ENCODE measurements at places on chromosomes 12 and 14. TPM values are rescaled to one million over a fixed set of nuclear protein-coding genes. Genes with fewer than 3 reads are reported as not detected.

Gene NTN4
- 670 TPM for total RNA-seq

- H3K36me3 ChIP-seq: no peaks in the 10 kb centered on the region
- peaks cover 18% of the 10 kb centered on the region for H3K27me3 ChIP-seq
- no peak for DNase-seq
Measured at GRCh38 chr12:24778486-24779304, 170.2 kb downstream of the BCAT1 start.

DNA sequence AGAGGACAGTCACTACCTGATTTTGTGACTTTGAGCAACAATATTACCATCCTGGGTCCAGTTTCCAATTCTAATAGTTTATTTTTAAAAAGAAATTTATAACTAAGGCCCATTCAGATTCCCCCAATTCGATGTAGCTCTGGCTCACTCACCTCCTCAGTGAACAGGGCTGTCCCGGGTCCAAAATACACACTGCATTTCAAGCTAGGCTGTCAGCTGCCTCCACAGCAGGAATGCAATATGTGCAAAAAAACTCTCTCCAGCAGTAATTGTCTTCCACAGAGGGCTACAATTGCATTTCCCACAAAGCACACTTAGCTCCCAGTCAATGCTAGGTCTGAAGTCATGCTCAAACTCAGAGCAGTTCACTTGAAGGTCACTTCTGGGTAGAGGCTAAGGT, 39.3 kb upstream of the ZNF641 start:
- no peaks in the 10 kb centered on the region for H3K36me3 ChIP-seq
- H3K27ac ChIP-seq: no peak overlapping the region
- no peaks in the 10 kb centered on the region for H3K4me1 ChIP-seq
- peaks cover 8% of the 10 kb centered on the region for H3K27me3 ChIP-seq
- DNase-seq: no peak
- no peak overlapping the region for H3K4me3 ChIP-seq

GRCh38 chr14:103102689-103103260, 8.2 kb downstream of the EXOC3L4 start:
- no peak overlapping the region for H3K4me3 ChIP-seq
- H3K4me1 ChIP-seq: peaks cover 2% of the 10 kb centered on the region
- no peak for DNase-seq
- H3K36me3 ChIP-seq: no peaks in the 10 kb centered on the region

Gene SLC25A47
- not detected for total RNA-seq

DNA sequence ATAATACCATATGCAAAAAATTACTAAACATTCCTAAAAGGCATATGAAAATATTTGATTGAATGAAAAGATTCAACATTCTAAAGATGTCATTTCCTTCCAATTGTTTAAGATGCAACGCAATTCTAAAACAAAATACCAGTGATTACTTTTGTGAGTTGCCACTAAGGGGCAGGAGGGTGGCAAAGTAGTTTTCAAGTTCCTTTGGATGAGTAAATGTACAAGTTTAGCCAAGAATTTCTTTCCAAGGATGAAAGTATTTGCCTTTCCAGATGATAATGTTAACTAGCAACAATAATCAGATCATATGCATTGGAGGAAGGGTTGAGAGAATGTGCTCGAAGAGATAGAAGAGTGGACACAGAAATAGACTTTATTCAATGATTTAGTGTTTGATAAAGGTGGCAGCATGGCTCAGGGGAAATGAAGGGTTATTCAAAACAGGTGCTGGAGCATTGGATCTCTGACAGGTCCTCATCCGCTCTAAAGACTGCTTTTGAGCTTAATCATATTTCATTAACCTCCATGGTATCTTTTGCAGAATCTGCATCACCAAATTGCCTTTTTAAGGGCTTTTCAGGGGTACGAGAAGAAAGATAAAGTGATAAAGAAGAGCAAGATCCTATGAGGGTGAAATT, 678.5 kb upstream of the TBX3 start:
- H3K27ac ChIP-seq: no peak overlapping the region
- H3K4me3 ChIP-seq: no peak overlapping the region
- peaks cover 7% of the 10 kb centered on the region for H3K4me1 ChIP-seq
- DNase-seq: no peak
- H3K27me3 ChIP-seq: peaks cover 7% of the 10 kb centered on the region

DNA sequence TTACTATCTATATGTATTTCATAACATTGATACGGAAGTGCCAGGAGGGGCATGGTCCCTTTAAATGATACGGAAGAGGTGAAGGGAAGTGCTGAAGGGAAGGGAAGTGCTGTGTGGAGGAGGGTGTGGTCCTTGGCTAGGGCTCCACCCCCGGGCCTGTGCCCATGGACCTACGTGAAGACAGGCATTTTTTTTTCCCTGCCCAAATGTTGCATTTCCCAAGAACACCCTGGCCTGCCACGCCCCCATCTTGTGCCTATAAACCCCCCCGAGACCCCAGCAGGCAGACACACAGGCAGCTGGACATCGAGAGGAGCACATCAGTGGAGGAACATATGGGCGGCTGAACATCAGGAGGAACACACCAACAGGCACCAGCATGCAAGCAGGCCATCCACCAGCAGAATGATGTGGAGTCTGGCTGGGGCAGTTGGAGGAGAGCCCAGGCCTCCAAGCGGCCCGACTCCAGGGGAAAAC, 134.1 kb downstream of the SLC41A2 start:
- peaks cover 16% of the 10 kb centered on the region for H3K36me3 ChIP-seq
- H3K27ac ChIP-seq: no peak overlapping the region

Gene C12orf42
- not detected for total RNA-seq

GRCh38 chr12:82942991-82943401, 256.3 kb downstream of the TMTC2 start:
- no peaks in the 10 kb centered on the region for H3K27me3 ChIP-seq
- no peak for DNase-seq
- peaks cover 13% of the 10 kb centered on the region for H3K4me1 ChIP-seq
- no peak overlapping the region for H3K4me3 ChIP-seq
- H3K27ac ChIP-seq: peak overlapping the region; percentile 12

DNA sequence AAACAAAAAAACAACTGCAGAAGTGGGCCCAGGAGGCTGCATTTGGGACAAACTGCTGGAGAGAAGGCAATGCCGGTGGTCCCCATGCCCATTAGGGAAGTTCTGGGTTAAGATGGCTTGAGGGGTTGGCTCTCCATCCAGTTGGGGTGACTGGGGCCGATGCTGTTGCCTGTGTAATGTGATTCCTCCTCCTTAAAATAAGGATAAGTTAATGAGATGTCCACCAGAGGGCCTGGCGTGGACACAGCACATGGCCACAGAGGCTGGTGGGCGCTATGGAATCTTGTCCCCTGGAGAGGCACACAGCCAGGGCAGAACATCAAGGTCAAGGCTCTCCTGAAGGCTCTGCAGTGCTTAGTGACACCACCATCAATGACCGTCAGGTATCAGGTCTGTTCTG, 1.0 kb upstream of the TESC start:
- peaks cover 63% of the 10 kb centered on the region for H3K27me3 ChIP-seq
- H3K27ac ChIP-seq: no peak overlapping the region
- H3K4me3 ChIP-seq: peak overlapping the region; percentile 54
- H3K4me1 ChIP-seq: peaks cover 3% of the 10 kb centered on the region
- DNase-seq: no peak
- no peaks in the 10 kb centered on the region for H3K36me3 ChIP-seq

- H3K4me1 ChIP-seq: peaks cover 23% of the 10 kb centered on the region
- H3K4me3 ChIP-seq: peak overlapping the region; percentile 19
- H3K27ac ChIP-seq: peak overlapping the region; percentile 92
- no peak for DNase-seq
- H3K36me3 ChIP-seq: no peaks in the 10 kb centered on the region
Measured at GRCh38 chr14:75182821-75183220, 6.4 kb upstream of the TMED10 start.

Gene SLC6A13
- total RNA-seq: not detected

- H3K27ac ChIP-seq: no peak overlapping the region
- H3K4me3 ChIP-seq: no peak overlapping the region
- no peaks in the 10 kb centered on the region for H3K36me3 ChIP-seq
- no peak for DNase-seq
- H3K4me1 ChIP-seq: no peaks in the 10 kb centered on the region
Measured at GRCh38 chr12:13582421-13582820, 385.9 kb downstream of the EMP1 start.

Gene HHIPL1
- 2.0 TPM for total RNA-seq

Gene BMP4
- 7.3 TPM for total RNA-seq

GRCh38 chr12:106331599-106331998, 25.9 kb upstream of the POLR3B start:
- no peak overlapping the region for H3K27ac ChIP-seq
- H3K36me3 ChIP-seq: peaks cover 51% of the 10 kb centered on the region
- no peaks in the 10 kb centered on the region for H3K4me1 ChIP-seq

Gene TSPAN8
- total RNA-seq: not detected

GRCh38 chr14:65948302-65948701, 535.8 kb downstream of the FUT8 start:
- H3K27me3 ChIP-seq: peaks cover 2% of the 10 kb centered on the region
- H3K36me3 ChIP-seq: no peaks in the 10 kb centered on the region
- DNase-seq: no peak
- H3K4me3 ChIP-seq: no peak overlapping the region
- no peak overlapping the region for H3K27ac ChIP-seq
- no peaks in the 10 kb centered on the region for H3K4me1 ChIP-seq

GRCh38 chr14:95018821-95019220, 138.5 kb downstream of the DICER1 start:
- H3K27me3 ChIP-seq: no peaks in the 10 kb centered on the region
- no peak overlapping the region for H3K4me3 ChIP-seq
- H3K27ac ChIP-seq: no peak overlapping the region
- DNase-seq: no peak

DNA sequence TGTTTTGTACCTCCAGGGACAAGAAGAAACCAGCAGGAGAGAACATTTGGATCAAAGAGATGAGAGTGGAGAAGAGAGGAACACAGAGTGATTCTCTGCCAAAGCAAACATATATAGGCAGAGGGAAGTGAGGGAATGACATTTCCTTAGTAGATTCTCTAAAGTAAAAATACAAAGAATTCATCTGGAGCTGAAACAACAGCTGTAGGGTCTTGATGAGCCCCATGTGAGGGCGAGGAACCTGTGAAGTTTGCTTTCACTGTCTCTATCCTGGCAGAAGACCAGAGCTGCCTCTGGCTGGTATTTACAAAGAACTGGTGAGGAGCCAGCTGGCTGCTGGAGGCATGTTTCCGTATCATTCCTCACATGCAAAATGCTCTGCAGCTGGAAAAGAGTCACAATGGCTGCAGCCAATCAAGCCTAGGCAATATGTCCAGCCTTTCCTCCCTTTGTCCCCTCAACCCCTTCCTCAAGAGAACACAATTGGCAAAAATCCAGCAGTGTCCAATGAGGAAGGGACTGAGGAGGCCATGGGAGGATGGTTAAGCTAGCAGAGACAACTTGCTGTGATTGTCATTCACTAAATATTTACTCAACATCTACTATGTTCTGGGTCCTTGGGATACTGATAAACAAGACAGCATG, 122.5 kb downstream of the PHLDA1 start:
- H3K4me3 ChIP-seq: no peak overlapping the region
- no peaks in the 10 kb centered on the region for H3K27me3 ChIP-seq
- peak overlapping the region; percentile 74 for H3K27ac ChIP-seq
- no peaks in the 10 kb centered on the region for H3K36me3 ChIP-seq

- peaks cover 9% of the 10 kb centered on the region for H3K4me1 ChIP-seq
- no peaks in the 10 kb centered on the region for H3K36me3 ChIP-seq
- DNase-seq: no peak
- no peak overlapping the region for H3K4me3 ChIP-seq
- no peaks in the 10 kb centered on the region for H3K27me3 ChIP-seq
Measured at GRCh38 chr12:80717856-80718255, 1.1 kb downstream of the MYF5 start.

DNA sequence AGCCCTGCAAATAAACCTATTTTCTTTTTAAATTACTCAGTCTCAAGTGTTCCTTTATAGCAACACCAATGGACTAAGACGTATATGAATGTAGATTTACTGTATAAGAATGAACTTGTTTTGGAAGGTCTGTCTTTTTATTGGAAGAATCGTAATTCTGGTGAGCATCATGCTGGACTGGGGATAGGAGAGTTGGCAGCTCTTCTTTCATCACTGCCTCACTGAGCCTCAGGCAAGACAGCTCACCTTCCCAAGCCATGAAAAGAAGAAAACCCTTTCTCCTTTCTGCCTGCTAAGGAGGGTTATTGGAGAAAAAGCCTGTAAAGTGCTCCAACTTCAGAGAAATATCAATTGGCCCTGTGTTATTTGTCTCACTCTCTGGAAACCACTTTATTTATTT, 9.1 kb upstream of the RNF34 start:
- H3K4me3 ChIP-seq: no peak overlapping the region
- no peaks in the 10 kb centered on the region for H3K4me1 ChIP-seq
- H3K36me3 ChIP-seq: no peaks in the 10 kb centered on the region
- no peak for DNase-seq
- H3K27me3 ChIP-seq: no peaks in the 10 kb centered on the region

Gene SSPN
- total RNA-seq: 23.3 TPM

DNA sequence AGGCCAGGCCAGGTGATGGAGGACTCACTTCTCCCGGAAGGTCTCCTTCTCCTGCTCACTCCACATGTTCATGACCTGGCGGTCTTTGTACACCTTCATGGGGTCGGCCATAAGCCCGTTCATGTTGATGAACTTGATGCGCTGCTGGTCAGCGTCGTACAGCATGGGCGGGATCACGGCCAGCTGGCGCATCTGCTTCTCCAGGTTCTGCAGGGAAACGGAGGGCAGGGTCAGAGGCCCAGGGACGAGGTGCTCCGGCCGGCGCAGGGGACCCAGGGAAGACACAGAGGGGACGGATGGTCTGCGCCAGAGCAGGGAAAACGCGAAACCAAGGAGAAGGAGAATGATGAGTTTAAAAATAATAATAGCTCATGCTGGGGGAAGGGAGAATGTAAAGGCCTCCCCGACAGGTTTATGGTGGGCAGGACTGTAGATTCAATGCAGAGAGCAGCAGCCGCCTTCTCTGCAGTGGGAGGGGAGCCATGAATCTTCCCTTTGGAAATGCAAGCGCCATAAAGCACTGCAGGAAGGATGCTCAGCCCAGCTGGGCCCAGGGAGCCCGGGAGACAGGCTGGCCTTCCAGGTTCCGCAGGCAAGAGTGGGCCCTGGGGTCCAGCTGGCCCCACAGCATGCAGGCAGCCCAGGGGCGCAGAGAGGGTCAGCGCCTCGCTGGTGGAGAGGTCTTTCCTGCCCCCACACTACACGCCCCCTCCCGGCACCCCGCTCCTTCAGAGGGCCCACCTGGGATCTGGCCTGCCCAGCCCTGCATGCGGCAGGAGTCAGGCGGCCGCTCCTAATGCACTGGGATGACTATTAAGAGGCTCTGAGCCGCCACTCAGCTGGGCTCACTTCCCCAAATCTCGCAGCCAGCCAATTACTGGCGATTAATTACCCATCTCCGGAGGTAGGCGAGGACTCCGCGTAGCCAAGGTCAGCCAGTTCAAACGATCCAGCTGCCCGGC, 132.0 kb downstream of the RFLNA start:
- H3K36me3 ChIP-seq: peaks cover 18% of the 10 kb centered on the region
- H3K4me3 ChIP-seq: no peak overlapping the region
- peaks cover 40% of the 10 kb centered on the region for H3K4me1 ChIP-seq
- DNase-seq: no peak
- H3K27me3 ChIP-seq: no peaks in the 10 kb centered on the region
- H3K27ac ChIP-seq: no peak overlapping the region

GRCh38 chr12:101935890-101936746, 58.7 kb downstream of the DRAM1 start:
- no peak overlapping the region for H3K27ac ChIP-seq
- peaks cover 15% of the 10 kb centered on the region for H3K4me1 ChIP-seq
- DNase-seq: no peak
- H3K27me3 ChIP-seq: peaks cover 4% of the 10 kb centered on the region
- H3K4me3 ChIP-seq: no peak overlapping the region

Gene BICD1
- 47.6 TPM for total RNA-seq
